PC-3 (cell line): ENCODE measurements at places on chromosomes 7 and 10. TPM values are rescaled to one million over a fixed set of nuclear protein-coding genes. Genes with fewer than 3 reads are reported as not detected.

BMPER gene
- total RNA-seq = 0.06 and 0.11 TPM in 2 replicates

MBL2 gene
- 0.17 TPM in 1 of 2 replicates, not detected in the other for total RNA-seq

SYT15B gene
- 0.06 TPM in 1 of 2 replicates, not detected in the other for total RNA-seq

ZCCHC24 gene
- total RNA-seq = 32.9 and 40.7 TPM in 2 replicates

FAM25A gene
- total RNA-seq = 6.6 and 11.4 TPM in 2 replicates

TRPV6 gene
- total RNA-seq = 0.63 and 1.4 TPM in 2 replicates

AQP1 gene
- total RNA-seq = 0.81 and 1.2 TPM in 2 replicates

TLL2 gene
- 0.18 TPM in 1 of 2 replicates, not detected in the other for total RNA-seq

SLC13A1 gene
- total RNA-seq = not detected in 2 replicates

FAM20C gene
- 87.9 and 119 TPM in 2 replicates for total RNA-seq

HOXA11 gene
- 26.6 and 31.4 TPM in 2 replicates for total RNA-seq

ASIC3 gene
- 1.7 and 2.6 TPM in 2 replicates for total RNA-seq

PDZD7 gene
- total RNA-seq = 2.5 and 2.8 TPM in 2 replicates

IL2RA gene
- total RNA-seq = not detected in 2 replicates

SPDYE11 gene
- total RNA-seq = not detected in 2 replicates

FBXO24 gene
- 0.40 TPM in 1 of 2 replicates, not detected in the other for total RNA-seq

GLI3 gene
- total RNA-seq = 3.5 and 9.6 TPM in 2 replicates

PCLO gene
- 3.5 and 7.5 TPM in 2 replicates for total RNA-seq

PTPN12 gene
- 26.2 and 34.3 TPM in 2 replicates for total RNA-seq

MEIG1 gene
- 1.6 TPM in 1 of 2 replicates, not detected in the other for total RNA-seq

SMARCD3 gene
- 8.6 and 9.1 TPM in 2 replicates for total RNA-seq

KCP gene
- total RNA-seq = 3.2 and 3.4 TPM in 2 replicates

SLC39A12 gene
- not detected in 2 replicates for total RNA-seq

COBL gene
- total RNA-seq = 8.6 and 8.8 TPM in 2 replicates

SORCS3 gene
- 0.46 TPM in 1 of 2 replicates, not detected in the other for total RNA-seq

ITIH5 gene
- not detected in 2 replicates for total RNA-seq

NUTM2E gene
- 0.58 TPM in 1 of 2 replicates, not detected in the other for total RNA-seq
